NCI-H1092 (cell line): ENCODE measurements at places on chromosomes 16 and 17.

DNA sequence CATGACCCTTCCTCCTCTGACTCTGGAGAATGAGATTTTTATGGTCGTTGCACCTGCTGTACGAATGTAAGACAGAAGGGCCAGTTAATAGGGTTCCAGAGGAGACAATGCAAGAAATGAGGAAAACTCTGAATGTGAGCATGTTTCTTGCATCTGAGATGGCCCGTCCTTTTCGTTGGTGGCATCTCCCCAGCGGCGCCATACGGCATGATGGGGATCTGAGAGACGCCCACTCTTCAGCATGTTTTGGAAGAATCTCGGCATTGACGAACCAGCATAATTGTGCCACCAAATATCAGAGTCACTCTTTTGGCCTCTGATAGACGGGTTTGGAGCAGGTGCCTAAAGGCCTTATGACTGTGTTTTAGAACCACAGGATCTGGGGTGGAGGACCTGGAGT, 126.5 kb upstream of the RCVRN start:
- DNase-seq = no peak

- DNase-seq = no peak
Measured at GRCh38 chr17:235831-236640, 54.6 kb upstream of the DOC2B start.

DNA sequence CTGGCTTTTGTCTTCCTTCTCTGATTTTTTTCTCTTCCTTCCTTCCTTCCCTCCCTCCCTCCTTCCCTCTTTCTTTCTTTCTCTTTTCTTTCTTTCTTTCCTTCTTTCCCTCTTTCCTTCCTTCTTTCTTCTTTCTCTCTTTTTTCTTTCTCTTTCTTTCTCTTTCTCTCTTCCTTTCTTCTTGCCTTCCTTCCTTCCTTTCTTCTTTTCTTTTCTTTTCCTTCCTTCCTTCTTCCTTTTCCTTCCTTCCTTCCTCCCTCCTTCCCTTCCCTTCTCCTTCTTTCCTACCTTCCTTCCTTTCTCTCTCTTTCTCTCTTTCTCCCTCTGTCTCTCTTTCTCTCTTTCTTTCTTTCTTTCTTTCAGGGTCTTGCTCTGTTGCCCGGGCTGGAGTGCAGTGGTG, 54.4 kb downstream of the SCNN1G start:
- DNase-seq = no peak

GRCh38 chr17:8226536-8227237, 16.3 kb upstream of the AURKB start:
- no peak for DNase-seq

DNA sequence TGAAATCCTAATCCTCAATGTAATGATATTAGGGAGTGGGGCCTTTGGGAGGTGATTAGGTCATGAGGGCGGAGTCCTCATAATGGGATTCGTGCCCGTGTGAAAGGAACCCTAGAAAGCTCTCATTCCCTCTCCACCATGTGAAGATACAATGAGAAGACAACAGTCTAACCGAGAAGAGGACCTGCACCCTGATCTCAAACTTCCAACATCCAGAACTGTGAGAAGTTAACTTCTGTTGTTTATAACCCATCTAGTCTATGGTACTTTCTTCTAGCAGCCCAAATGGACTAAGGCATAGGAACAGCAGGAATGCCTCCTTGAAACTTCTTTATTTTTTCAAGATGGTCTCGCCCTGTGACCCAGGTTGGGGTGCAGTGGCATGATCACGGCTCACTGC, 24.7 kb downstream of the WSB1 start:
- DNase-seq = no peak

DNA sequence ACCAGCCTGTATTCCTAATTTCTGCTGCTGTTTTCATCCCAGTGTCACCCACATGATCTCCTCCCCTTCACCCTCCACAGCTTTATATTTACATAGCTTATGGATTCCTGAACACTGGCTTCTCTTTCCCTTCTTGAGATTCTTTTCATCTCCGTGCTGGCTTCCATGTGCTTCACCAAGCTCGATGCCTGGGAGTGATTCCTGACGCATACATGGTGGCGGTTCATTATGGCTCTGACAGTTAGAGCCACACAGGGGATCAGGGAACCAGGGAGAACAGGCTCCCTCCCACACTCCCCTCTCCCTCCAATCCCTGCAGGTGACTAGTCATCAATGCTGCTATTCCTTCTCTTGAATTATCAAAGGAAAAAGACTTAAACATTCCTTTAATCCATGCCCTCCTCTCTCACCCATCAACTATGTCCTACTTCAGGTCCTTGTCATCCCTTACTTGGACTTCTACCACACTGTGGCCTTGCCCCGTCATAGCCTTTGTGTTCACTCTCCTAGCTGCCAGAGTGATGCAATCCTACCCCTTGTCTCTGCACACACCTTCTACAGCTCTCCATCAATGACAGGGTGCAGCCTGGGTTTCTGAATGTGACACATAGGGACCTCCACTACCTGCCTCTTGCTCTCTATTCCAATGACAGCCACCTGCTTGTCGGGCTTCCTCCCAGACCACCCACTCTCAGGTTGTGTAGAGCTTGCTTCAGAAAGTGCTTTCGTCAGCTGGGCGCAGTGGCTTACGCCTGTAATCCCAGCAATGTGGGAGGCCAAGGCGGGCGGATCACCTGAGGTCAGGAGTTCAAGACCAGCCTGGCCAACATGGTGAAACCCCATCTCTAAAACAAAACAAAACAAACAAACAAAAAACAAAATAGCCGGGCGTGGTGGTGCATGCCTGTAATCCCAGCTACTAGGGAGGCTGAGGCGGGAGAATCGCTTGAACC, 43.6 kb downstream of the MYH13 start:
- no peak for DNase-seq

DNA sequence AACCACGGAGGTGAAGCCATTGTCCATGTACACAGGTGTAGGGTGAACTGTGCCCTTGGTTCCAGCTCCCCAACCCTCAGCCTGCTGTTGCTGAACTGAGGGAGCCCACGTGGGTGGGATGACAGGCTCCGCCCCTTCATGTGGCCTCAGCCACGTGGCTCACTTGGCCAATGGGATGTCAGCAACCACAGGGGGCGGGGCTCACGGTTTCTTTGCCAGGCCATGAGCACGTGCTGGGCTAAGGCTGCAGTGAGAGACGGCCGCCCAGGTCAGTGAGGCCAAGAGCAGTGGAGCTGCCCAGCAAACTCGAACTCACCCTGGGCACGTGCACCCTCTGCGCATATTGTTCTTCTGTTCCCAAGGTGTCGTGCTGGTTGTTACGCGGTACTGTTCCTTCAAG, 282.6 kb downstream of the IRF8 start:
- no peak for DNase-seq

- no peak for DNase-seq
Measured at GRCh38 chr17:49341356-49341755, 20.7 kb downstream of the ZNF652 start.

DNA sequence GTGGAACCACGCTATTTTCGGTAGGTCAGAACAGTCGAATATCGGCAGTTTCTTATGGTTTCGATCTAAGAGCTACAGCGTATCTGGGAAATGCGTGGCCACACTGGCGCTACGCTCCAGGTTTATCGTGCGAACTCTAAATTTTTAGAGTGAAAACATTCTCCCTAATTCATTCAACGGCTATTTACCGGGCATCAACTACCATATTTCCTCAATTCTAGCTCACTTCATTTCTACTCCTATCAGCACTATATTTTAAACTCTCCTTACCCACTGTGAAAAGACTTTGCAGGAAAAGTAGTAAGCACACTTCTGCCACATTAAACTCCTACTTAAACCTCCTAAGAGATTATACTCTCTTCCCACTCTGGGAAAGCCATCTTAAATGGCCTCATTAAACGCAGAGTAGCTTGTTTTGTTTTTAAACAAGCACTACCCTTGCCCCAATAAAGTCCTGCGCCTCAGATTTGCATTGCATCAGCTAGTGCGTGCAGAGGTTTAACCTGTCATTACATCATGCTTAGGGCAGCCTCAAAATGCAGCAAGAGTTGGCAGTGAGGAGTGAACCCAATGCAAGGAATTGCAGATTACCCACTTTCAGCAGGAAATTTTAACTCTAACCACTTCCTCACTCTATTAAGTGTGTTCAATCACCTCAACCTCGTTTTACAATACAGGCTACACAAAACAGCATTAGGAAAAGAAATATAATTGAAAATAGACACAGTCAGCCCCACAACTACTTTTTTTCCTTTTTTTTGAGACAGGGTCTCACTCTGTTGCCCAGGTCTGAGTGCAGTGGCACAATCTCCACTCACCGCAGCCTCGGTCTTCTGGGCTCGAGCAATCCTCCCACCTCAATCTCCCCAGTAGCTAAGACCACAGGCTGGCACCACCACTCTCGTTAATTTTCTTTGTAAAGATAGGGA, 18.8 kb downstream of the SIAH1 start:
- no peak for DNase-seq
